ENCODE measurements at places on chromosomes 16 and 17. TPM values are rescaled to one million over a fixed set of nuclear protein-coding genes. Genes with fewer than 3 reads are reported as not detected.
A peak's percentile ranks its signal among the peaks of the same experiment; 100 is the strongest.

- no peaks in the 10 kb centered on the region for H3K36me3 ChIP-seq
- no peak for DNase-seq
- no peaks in the 10 kb centered on the region for H3K27me3 ChIP-seq
- H3K27ac ChIP-seq, result no peak overlapping the region
- H3K4me3 ChIP-seq, result no peak overlapping the region
Measured at GRCh38 chr17:82492643-82493225, 26.8 kb upstream of the FOXK2 start.

DNA sequence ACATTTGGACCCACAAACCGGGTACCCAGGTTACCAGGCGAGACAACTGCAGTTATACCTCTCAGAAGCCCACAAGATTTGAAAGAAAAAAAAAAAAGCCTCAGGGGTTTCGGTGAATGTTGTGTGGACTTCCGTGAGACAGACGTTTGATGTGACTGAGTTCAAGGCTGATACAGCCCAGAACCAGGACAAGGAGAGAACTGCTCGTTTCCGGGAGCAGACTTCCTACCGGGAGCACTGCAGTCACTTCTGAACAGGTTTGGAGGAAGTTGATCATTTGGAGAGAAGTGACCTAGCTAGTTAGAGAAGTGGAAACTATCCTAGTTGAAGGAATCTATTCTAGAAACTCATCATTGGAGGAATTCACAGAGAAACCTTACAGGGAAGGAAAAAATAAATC, 847 bp downstream of the CKLF start:
- no peaks in the 10 kb centered on the region for H3K36me3 ChIP-seq
- H3K27ac ChIP-seq, result peak overlapping the region; percentile 99
- no peaks in the 10 kb centered on the region for H3K27me3 ChIP-seq
- no peaks in the 10 kb centered on the region for H3K4me1 ChIP-seq
- no peak for DNase-seq

DNA sequence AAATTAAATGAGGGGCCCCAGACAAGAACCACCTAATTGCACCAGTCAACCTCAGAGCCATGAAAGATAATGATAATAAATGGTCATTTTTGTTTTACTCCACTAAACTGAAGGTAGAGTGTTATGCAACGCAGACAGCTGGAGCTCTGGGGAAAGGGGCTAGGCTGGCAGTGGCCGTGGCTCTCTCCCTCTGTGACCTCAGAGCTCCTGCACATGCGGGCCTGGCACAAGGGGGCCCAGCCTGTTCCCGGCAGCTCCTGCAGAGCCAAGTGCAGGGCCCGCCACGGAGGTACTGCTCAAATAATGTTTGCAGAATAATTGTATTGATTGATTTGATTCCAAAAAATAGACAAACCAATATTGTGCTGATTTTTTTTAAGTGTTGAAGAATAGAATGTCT, 109.5 kb downstream of the SALL1 start:
- no peaks in the 10 kb centered on the region for H3K4me1 ChIP-seq
- DNase-seq, result no peak
- H3K4me3 ChIP-seq, result no peak overlapping the region
- no peaks in the 10 kb centered on the region for H3K27me3 ChIP-seq

GRCh38 chr16:56354746-56355145, 70.6 kb downstream of the AMFR start:
- H3K27me3 ChIP-seq, result no peaks in the 10 kb centered on the region
- no peaks in the 10 kb centered on the region for H3K36me3 ChIP-seq
- no peaks in the 10 kb centered on the region for H3K4me1 ChIP-seq
- DNase-seq, result peak; percentile 12
- H3K4me3 ChIP-seq, result no peak overlapping the region

- no peaks in the 10 kb centered on the region for H3K27me3 ChIP-seq
- no peaks in the 10 kb centered on the region for H3K4me1 ChIP-seq
- no peak overlapping the region for H3K4me3 ChIP-seq
- H3K36me3 ChIP-seq, result no peaks in the 10 kb centered on the region
- H3K27ac ChIP-seq, result no peak overlapping the region
Measured at GRCh38 chr16:21620592-21620991, 21.2 kb downstream of the METTL9 start.

DNA sequence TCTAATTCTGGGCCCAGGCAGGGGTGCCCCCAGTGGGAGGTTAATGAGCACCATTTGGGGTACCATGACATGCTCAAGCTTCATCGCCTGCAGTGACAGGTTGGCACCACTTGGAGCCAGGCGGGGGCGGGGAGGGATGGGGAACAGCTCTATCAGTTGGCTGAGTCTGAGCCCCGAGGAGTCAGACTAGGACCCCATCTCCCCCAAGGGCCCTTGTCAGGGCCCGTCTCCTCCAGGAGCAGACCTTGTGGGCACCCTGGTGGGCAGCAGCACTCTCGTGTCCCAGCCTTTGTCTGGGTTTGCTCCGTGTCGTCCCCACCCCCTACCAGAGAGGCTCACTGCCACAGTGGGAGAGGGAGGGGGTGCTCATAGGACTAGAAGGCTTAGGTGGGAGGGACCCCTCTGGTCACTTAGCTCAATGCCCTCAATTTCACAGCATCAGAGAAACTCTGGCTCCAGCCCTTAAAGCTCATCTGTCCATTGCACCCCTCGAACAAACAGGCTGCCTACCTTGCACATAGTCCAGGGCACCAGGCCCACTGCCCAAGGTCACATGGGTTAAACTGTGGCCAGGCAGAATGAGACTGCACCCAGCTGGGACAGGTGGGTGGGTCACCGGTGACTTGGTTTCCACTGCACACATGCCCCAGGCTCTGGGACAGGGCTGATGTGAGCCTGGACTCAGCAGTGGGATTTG, 4.1 kb downstream of the PPP1R9B start:
- H3K4me1 ChIP-seq, result no peaks in the 10 kb centered on the region
- H3K36me3 ChIP-seq, result no peaks in the 10 kb centered on the region
- no peak for DNase-seq
- H3K4me3 ChIP-seq, result no peak overlapping the region

- no peaks in the 10 kb centered on the region for H3K36me3 ChIP-seq
- no peak for DNase-seq
- no peak overlapping the region for H3K27ac ChIP-seq
- no peak overlapping the region for H3K4me3 ChIP-seq
- no peaks in the 10 kb centered on the region for H3K4me1 ChIP-seq
- H3K27me3 ChIP-seq, result no peaks in the 10 kb centered on the region
Measured at GRCh38 chr16:51048544-51048943, 102.5 kb downstream of the SALL1 start.

DNA sequence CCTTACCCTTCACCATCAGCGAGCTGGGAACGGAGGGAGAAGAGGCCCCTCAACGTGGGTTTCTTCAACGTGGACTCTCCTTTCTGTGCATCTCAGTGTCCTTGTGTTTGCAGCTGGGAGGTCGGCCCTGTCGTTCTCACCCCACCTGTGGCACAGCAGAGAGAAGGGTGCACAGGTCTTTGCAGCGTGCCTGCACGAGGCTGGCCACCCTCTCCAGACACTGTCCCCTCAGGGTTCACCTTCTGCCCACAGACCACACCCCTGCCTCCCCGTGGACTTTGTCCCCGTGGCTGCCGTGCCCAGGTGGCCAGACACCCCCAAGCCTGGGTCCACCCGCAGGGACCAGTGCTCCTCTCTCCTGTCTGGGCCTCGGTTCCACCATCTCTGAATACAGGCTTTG, 7.3 kb upstream of the WDR45B start:
- H3K36me3 ChIP-seq, result no peaks in the 10 kb centered on the region
- no peak overlapping the region for H3K4me3 ChIP-seq
- no peaks in the 10 kb centered on the region for H3K4me1 ChIP-seq
- no peak overlapping the region for H3K27ac ChIP-seq
- no peaks in the 10 kb centered on the region for H3K27me3 ChIP-seq

DNA sequence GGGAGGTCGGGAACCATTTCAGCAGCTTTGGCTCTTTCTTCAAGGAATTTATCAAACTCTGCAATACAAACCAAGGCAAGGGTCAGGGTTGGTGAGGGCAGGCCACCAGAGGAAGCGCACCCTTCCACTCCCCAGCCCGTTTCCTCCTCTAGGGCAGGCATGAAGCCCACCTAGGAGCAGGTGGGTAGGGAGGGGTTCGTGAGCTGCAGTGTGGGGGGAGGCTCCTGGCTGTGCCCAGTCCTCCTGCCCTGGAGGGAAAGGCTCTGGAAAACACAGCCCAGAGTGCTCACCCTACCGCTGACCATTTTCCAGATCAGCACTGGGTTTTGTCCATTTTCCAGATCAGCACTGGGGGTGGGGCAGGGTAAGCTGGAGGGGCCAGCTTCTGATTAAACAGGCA, 10.9 kb upstream of the SREBF1 start:
- H3K27me3 ChIP-seq, result no peaks in the 10 kb centered on the region
- no peaks in the 10 kb centered on the region for H3K4me1 ChIP-seq
- DNase-seq, result no peak
- H3K4me3 ChIP-seq, result no peak overlapping the region
- H3K36me3 ChIP-seq, result no peaks in the 10 kb centered on the region

- H3K27me3 ChIP-seq, result no peaks in the 10 kb centered on the region
- no peak for DNase-seq
- no peaks in the 10 kb centered on the region for H3K4me1 ChIP-seq
- no peak within 1 kb of the TSS for H3K27ac ChIP-seq
- no peaks in the 10 kb centered on the region for H3K36me3 ChIP-seq
Measured at GRCh38 chr17:50129728-50130558, at the start of gene SAMD14. SAMD14 (minus strand) TSS chr17:50130160; CDS start chr17:50124959, 5,201 bp downstream.

DNA sequence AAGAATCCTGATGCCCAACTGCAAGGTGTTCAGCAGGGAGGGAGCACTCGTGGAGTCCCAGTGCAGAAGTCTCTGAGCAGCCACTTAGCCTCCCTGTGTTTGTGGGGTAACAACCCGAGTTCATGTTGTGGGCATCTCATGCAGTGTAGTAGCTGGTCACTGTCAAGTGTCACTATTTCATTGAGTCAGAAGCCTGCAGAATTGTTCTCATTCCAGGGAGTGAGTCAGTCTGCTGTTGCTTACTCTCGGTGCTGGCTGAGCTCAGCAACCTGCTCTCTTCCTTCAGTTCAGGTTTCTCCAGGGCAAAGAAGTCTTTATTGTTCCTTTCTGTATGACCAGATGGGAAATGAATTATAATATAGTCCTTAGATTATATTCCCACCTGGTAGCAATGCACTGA, 24.1 kb downstream of the HMOX2 start:
- no peaks in the 10 kb centered on the region for H3K4me1 ChIP-seq
- H3K27ac ChIP-seq, result peak overlapping the region; percentile 65
- DNase-seq, result no peak
- H3K4me3 ChIP-seq, result peak overlapping the region; percentile 14
- H3K27me3 ChIP-seq, result no peaks in the 10 kb centered on the region

DNA sequence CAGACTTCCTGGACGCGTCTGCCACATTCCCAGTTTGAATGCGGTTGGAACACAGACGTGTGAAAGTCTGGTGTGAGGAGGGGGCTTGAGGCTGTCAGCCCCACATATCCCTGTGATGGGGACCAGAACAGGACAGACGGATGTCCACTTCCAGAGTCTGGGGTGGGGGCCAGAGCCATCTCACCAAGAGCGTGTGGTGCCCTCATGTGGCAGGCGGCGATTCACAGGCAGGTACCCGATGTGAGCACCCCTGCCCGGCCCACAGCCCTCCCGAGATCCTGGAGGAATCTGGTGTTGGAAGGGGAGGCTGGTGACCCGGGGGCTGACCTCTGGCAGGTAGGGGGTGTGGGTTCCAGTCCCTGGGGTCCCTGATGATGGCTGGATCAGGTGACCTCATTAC, 51.5 kb downstream of the ENGASE start:
- no peak overlapping the region for H3K27ac ChIP-seq
- no peaks in the 10 kb centered on the region for H3K4me1 ChIP-seq
- H3K27me3 ChIP-seq, result no peaks in the 10 kb centered on the region
- H3K36me3 ChIP-seq, result no peaks in the 10 kb centered on the region
- DNase-seq, result no peak
- no peak overlapping the region for H3K4me3 ChIP-seq

- no peak overlapping the region for H3K4me3 ChIP-seq
- H3K27ac ChIP-seq, result no peak overlapping the region
- no peaks in the 10 kb centered on the region for H3K4me1 ChIP-seq
Measured at GRCh38 chr17:3954086-3954485, 10.2 kb downstream of the ATP2A3 start.

GRCh38 chr16:26647870-26648269, 418.9 kb upstream of the C16orf82 start:
- H3K4me1 ChIP-seq, result no peaks in the 10 kb centered on the region
- H3K27ac ChIP-seq, result no peak overlapping the region
- no peak overlapping the region for H3K4me3 ChIP-seq
- no peaks in the 10 kb centered on the region for H3K36me3 ChIP-seq
- H3K27me3 ChIP-seq, result no peaks in the 10 kb centered on the region

Gene EME1
- total RNA-seq, result 3.4 TPM

DNA sequence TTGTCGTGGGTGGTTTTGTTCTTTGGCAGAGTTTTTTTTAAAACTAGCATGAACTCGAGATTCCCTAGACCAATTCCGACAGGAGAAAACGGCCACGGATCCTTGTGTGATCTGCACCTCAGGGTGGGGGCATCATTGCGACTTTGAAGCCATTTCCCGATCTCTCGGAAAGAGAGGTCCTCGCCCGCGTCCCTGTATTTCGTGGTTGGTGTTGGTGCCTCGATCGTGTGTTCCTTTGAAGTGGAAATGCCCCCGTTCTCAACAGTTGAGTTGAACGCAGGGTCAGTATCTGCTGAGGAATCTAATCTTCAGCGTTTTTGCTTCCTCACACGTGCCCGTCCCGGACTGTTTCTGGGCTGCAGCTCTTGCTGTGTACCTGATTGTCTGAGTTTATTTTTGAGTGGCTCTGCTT, 1.1 kb downstream of the CRAMP1 start:
- no peaks in the 10 kb centered on the region for H3K27me3 ChIP-seq
- peak overlapping the region; percentile 84 for H3K4me3 ChIP-seq
- no peak overlapping the region for H3K27ac ChIP-seq
- H3K36me3 ChIP-seq, result no peaks in the 10 kb centered on the region
- H3K4me1 ChIP-seq, result no peaks in the 10 kb centered on the region
- no peak for DNase-seq

GRCh38 chr17:73902416-73903181, 258.4 kb upstream of the SDK2 start:
- peaks cover 24% of the 10 kb centered on the region for H3K27me3 ChIP-seq
- no peak overlapping the region for H3K27ac ChIP-seq
- no peaks in the 10 kb centered on the region for H3K4me1 ChIP-seq
- no peak for DNase-seq
- H3K36me3 ChIP-seq, result no peaks in the 10 kb centered on the region
- H3K4me3 ChIP-seq, result no peak overlapping the region

Gene CD300E
- not detected for total RNA-seq

Gene SMPD3
- 2.6 TPM for total RNA-seq

GRCh38 chr16:70749681-70750601, 51.0 kb downstream of the VAC14 start:
- peak; percentile 69 for DNase-seq
- peaks cover 39% of the 10 kb centered on the region for H3K4me1 ChIP-seq
- no peaks in the 10 kb centered on the region for H3K36me3 ChIP-seq
- peak overlapping the region; percentile 86 for H3K27ac ChIP-seq
- no peak overlapping the region for H3K4me3 ChIP-seq
- H3K27me3 ChIP-seq, result no peaks in the 10 kb centered on the region

Gene LHX1
- 2.8 TPM for total RNA-seq

GRCh38 chr16:76639685-76640289, 362.6 kb downstream of the CNTNAP4 start:
- no peaks in the 10 kb centered on the region for H3K4me1 ChIP-seq
- no peak for DNase-seq
- no peak overlapping the region for H3K4me3 ChIP-seq
- H3K27ac ChIP-seq, result no peak overlapping the region

GRCh38 chr16:84718-85406, 6.8 kb downstream of the MPG start:
- no peaks in the 10 kb centered on the region for H3K27me3 ChIP-seq
- peaks cover 17% of the 10 kb centered on the region for H3K4me1 ChIP-seq

GRCh38 chr17:69760562-69760961, 314.5 kb upstream of the KCNJ16 start:
- no peak overlapping the region for H3K4me3 ChIP-seq
- no peak overlapping the region for H3K27ac ChIP-seq
- H3K27me3 ChIP-seq, result no peaks in the 10 kb centered on the region
- H3K4me1 ChIP-seq, result no peaks in the 10 kb centered on the region
- no peak for DNase-seq
- H3K36me3 ChIP-seq, result no peaks in the 10 kb centered on the region

- no peaks in the 10 kb centered on the region for H3K4me1 ChIP-seq
- H3K27me3 ChIP-seq, result no peaks in the 10 kb centered on the region
- H3K27ac ChIP-seq, result no peak overlapping the region
Measured at GRCh38 chr16:72188541-72188940, 16.6 kb upstream of the PMFBP1 start.
